ENCODE measurements at places on chromosomes 2 and 18.

GRCh38 chr2:204049635-204050034 lies 113.1 kb downstream of the ICOS start:
- DNase-seq, result no peak

DNA sequence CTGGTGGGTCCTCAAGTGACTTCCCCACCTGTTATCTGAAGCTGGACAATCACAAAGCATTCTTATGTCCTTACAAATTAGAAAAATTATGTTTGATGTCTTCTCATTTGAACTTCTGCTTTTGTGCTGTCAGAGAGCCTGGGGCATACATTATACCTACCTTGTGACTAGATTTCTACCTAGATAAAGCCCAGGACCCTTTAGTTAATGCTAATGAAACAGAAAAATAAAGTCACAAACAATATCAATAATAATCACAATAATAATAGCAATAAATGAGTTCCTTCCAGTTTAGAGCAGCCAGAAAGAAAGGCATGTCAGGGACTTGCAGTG lies 456.4 kb downstream of the SETBP1 start:
- DNase-seq, result no peak

DNA sequence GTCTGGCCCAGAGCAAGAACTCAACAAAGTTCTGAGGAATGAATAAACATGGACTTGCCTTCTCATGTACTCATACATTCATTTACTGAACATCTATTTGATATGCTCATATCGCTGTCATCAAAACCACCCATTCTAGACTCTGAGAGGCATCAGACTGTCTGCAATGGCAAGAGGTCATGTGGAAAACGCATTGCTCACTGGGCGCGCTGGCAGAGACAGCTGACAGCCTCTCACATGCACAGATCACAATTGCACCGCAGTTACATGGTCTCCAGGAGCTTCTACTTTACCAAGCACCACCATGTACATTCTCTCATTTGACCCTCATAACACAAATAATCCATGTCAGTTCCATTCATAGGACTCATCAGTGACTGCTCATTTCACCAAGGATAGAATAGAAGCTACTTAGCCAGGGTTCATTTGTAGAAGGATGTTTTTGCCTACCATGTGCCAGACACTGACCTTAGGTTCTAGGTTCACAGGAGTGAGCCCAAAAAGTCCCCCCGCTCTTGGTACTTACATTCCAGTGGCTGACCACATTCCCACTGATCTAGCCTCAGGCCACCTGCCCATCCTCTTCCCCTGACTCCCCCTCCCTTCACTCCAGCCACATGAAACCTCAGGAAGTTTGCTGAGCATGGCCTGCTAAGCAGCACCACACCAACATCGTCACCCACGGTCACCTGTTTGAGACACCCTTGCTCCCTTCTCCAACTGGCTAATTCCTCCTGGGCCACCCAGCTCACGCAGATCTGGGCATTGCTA lies 6.1 kb downstream of the FAM124B start:
- no peak for DNase-seq

GRCh38 chr2:211033765-211034164 lies 477.4 kb downstream of the CPS1 start:
- no peak for DNase-seq

DNA sequence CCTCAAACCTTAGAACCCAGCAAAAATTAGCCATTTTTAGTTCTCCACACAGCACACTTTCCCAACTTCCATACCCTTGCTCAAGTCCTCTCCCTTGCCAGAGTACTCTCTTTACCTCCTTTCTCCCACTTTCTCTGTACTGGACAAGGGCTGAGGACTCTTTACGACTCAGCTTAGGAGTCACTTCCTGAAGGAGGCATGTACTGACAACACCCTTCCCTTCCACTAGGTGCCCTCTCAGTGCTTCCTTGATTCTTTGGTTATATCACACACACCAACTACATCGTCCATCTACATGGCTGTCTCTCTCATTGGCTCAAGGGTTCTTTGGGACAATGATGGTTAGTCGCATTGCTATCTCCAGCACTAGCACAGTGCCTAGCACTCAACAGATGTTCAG lies 5.2 kb upstream of the C18orf63 start:
- no peak for DNase-seq

Measured in stimulated activated naive CD4-positive, alpha-beta T cell treated with Interleukin-2 at 50 U/mL for 16 hours (primary cell).